Foreskin keratinocyte (primary cell): ENCODE measurements at places on chromosomes 1 and 21. TPM values are rescaled to one million over a fixed set of nuclear protein-coding genes. Genes with fewer than 3 reads are reported as not detected.

DNA sequence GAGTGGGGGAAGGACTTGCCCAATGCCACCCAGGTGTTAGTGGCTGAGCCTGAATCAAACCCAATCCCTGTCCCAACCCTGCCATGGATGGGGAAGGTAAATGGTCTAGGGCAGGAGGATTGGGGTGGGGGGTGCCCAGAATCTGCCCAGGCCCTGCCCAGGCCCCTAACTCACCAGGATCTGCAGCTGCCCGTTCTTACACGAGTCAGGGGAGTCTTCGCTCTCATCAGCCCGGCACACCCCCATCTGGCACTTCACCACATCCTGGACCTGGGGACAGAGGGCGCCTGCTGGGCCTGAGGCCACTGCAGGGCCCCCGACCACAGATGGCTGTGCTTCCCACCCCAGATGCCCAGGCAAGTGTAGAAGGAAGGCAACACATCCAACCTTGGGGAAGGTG lies 28.5 kb upstream of the COL16A1 start:
- no peak for DNase-seq

- no peak for DNase-seq
Measured at GRCh38 chr1:13830616-13831280, 130.8 kb downstream of the PRDM2 start.

- DNase-seq = no peak
Measured at GRCh38 chr1:220149742-220150141, 55.8 kb downstream of the IARS2 start.

GRCh38 chr1:151539321-151540020 lies 638 bp upstream of the TUFT1 start:
- DNase-seq = peak; percentile 100

DNA sequence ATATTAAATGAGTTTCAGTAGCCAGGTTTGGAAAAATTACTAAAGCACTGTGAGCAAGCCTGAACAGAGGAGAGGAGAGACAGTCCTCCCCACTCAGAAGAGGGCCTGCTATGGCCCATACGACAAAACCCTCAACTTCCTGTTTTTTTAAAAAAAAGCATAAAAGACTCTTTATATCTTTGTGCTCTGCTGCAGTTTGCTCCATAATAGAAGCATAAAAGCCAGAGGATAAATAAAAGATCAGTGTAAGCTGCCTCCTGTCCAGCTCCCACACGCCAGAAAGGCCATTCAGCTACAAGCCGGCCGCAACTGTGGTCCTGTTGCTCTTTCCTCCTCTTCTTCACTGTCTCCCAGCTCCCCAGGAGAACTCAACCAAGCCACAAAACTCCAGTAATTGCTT lies 37.8 kb downstream of the NID1 start:
- DNase-seq = no peak

TMEM63A gene
- 12.0 and 13.5 TPM in 2 replicates for total RNA-seq

CSMD2 gene
- 1.9 and 3.5 TPM in 2 replicates for total RNA-seq

DLGAP3 gene
- 0.07 TPM in 1 of 2 replicates, not detected in the other for total RNA-seq

KCNN3 gene
- under 0.01 TPM in 1 of 2 replicates, not detected in the other for total RNA-seq
